Peyer's patch (tissue), 4 donors: ENCODE measurements at places on chromosomes 1 and 21.

DNA sequence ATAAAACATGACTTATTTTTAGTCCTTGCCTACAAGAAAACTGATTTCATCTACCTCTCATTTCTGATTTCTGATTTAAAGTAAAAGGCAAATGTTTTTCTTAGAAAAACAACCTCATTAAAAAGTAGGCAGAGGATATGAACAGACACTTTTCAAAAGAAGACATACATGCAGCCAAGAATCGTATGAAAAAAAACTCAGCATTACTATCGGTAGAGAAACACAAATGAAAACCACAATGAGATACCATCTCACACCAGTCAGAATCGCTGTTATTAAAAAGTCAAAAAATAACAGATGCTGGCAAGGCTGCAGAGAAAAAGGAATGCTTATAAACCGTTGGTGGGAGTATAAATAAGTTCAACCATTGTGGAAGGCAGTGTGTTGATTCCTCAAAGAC, 16.2 kb downstream of the ODR4 start:
- no peak for DNase-seq

DNA sequence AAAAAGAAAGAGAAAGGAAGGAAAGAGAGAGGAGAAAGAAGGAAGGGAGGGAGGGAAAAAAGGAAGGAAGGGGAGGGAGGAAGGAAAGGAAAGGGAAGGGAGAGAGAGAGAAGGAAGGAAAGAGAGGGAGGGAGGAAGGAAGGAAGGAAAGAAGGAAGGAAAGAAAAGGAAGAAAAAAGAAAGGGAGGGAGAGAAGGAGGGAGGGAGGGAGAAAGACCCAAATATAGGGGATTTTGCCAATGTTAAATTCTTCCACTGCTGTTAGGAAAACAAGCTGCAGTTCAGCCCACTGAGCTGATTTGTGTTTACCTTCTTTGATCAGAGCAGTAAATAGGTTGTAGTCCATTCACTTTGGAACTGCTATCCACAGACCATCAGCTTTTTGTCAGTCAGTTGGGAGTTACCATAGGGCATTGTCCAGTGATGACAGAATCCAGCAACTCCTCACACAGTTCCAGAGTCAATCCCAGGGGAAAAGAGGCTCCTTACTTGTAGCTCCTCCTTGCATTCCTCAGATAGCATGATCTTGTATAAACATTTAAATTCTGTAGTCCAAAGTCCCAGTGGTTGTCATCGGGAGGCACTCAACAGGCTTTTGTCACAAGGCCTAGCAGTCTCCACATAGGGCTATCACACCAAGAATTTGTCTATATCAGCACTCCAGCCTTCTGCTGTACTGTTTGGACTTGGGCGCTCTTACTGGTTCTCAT, 13.5 kb upstream of the PPP1R8 start:
- no peak for DNase-seq

DNA sequence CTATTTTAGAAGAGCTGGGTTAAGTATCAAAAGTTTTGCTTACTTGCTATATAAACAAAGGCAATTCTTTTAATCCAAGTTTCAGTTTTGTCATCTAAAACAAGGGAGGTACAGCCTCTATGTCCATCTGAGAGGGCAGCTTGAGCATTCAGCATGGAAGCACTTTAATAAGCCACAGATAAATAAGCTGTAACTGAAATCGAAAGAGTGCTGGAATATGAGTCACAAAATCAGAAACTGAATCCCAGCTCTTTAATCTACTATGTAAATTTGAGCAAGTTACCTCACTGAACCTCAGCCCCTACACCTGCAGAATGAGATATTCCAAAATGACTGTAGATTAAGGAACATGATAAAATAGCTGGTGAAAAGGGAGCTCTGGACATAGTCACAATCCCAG, 80.0 kb upstream of the HP1BP3 start:
- no peak for DNase-seq

GRCh38 chr1:200969726-200970561, 53.6 kb downstream of the KIF21B start:
- no peak for DNase-seq

GRCh38 chr1:213783893-213784292, 203.9 kb upstream of the PROX1 start:
- DNase-seq, result no peak

GRCh38 chr1:156383023-156383422, 14.0 kb downstream of the RHBG start:
- peak; percentile 49 for DNase-seq

DNA sequence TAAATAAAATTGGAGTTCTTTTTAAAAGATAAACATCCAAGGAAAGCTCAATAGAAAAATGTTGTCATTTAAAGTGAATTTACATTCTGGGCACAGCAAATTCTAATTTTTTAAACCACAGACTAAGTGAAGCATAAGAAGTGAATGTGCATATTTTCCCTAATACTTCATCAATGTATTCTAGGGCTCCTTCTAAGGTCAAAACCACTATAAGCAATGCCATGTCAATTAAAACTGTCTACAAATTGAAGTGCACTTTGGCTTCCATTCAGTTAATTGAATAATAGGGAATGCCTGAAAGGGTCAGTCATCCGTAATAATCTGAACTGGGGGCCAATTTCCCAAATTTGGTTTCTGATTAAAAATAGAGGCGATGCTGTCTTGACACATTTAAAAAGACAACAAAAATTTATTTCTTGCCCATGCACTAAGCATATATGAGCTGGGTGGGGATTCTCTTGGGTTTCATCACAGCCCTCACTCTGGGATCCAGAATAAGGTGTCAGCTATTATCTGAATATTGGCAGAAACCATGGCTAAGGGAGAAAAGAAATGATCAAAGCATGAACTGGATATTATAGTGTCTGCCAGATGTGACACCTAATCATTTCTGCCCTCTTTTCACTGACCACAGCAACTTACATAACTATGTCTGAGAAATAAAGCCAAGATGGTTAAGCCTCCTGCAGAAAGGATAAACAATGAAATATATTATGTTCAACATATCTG, 660.6 kb upstream of the B3GALT2 start:
- no peak for DNase-seq

- no peak for DNase-seq
Measured at GRCh38 chr1:203450001-203450400, 25.6 kb upstream of the PRELP start.

DNA sequence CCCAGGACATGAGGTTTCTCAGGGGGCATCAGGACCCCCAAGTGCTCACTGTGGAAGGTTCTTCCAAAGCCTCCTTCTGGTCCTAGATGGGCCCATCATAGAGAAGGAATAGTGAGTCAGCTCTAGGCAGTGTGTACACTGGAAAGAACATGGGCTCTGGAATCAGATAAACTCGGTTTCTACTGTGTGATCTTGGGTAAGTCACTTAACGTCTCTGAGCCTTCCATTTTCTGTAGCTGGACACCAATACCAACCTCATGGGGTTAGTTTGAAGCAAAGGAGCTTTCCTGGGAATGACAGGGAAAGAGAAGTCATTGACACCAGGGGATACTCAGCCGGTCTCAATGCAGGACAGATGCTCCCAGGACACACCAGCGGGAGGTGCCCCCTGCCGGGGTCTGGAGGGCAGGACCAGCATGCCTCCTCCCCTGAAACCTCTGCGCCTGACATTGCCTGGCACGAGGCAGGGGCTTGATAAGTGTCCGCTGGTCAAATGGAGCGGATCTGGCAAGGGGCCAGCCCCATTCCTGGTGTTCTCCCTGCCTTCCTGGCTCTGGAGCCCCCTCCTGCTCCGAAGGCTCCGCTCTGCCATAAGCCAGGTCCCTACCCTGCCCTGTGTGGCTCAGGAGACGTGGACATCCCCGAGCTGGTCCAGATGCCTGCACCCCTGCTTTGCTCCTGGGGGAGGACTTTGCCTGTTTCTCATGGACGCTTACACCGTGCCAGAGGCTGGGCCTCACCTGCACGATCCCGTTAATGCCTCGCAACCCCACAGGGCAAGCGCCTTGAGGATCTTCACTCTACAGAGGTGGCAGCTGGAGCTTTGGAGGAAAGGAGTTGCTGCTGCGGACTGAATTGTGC, 52.8 kb downstream of the EDN2 start:
- DNase-seq, result no peak
